NAMALWA (cell line): ENCODE measurements at places on chromosomes 6 and 20.
A peak's percentile ranks its signal among the peaks of the same experiment; 100 is the strongest.

GRCh38 chr6:132272776-132273175 lies 128.5 kb downstream of the MOXD1 start:
- DNase-seq, result no peak

DNA sequence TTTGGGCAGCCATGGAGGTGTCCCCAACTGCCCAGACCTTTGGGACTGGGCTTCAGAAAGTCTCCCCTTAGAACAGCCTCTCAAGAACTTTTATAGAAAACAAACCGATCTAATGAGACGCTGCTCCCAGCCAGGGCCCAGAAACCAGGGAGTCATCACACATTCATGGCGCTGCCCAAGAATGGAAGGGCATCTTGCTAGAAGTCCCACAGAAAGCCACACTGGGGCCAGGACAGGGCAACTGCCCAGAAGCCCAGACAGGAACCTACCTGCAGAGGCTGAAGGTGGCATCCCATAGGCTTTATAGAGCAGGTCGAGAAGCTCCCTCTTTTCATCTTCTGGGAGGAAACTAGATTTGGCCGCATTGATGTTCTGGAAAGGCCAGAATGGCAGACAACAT lies 31.5 kb downstream of the ADA start:
- DNase-seq, result no peak

DNA sequence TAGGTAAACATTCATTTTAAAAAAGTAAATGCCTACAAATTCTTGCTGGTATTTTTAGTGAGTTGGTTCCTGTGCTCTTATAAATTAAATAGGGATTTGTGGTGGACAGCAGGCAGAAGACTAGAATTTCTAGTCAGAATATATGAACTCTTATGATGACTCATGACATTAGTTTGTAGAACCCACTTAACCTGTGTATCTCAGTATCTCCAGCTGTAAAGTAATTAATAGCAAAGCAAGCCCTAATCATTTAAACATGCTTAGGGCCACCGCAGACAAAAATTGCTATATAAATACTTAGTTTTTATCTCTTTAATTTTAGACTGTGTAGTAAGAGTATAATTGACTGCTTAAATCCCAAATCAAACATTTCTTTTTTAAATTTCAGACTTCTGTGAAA lies 2.4 kb downstream of the FAM135A start:
- no peak for DNase-seq

- DNase-seq, result no peak
These were observed 89.6 kb downstream of the FHL5 start for GRCh38 chr6:96652552-96652951.

- DNase-seq, result no peak
These were observed 394.3 kb upstream of the SOX4 start for GRCh38 chr6:21199262-21199661.

GRCh38 chr6:15080895-15081294 lies 165.0 kb upstream of the JARID2 start:
- DNase-seq, result no peak

GRCh38 chr6:154301839-154302752 lies 54.5 kb downstream of the IPCEF1 start:
- peak; percentile 72 for DNase-seq

DNA sequence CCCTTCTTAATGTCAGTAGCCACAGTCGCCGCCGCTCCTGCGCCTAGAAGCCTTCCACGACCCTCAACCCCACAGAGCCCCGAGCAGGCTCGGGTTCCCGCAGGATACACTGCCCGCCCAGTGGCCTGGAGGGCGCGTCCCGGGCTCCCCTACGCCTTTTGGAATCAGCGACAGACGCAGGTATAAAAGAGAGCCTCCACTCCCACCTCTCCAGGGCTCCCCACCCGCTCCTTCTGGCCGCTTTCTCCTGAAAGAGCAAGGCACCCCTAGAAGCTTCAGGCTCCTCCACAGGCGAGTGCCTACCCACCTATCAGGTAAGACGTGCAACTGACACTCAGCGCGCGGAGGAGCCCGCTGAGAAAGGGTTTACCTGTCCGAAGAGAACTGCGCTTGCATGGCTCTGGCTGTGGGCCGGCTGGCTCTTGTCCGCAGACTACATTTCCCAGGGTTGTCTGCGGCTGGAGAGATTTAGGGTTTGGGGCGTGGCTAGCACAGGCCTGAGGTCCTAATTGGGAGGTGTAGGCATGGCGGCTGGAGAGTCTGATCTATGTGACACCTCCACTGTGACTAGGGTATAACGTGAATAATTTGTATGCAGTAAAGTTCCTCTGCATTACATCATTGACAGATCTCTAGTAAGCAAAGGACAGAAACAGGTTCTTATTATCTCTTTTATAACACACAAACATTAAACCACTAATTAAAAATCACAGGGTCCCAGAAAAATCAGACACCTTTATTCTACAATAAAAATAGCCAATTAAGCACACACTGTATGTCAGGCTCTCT lies 13.5 kb upstream of the ZNF391 start:
- no peak for DNase-seq
